ENCODE measurements at places on chromosomes 11 and 22. TPM values are rescaled to one million over a fixed set of nuclear protein-coding genes. Genes with fewer than 3 reads are reported as not detected.

GRCh38 chr11:73804712-73805111 lies 17.0 kb downstream of the MRPL48 start:
- DNase-seq, result no peak

The ISX gene
- total RNA-seq, result 35.3 TPM

The SLC22A9 gene
- not detected for total RNA-seq

DNA sequence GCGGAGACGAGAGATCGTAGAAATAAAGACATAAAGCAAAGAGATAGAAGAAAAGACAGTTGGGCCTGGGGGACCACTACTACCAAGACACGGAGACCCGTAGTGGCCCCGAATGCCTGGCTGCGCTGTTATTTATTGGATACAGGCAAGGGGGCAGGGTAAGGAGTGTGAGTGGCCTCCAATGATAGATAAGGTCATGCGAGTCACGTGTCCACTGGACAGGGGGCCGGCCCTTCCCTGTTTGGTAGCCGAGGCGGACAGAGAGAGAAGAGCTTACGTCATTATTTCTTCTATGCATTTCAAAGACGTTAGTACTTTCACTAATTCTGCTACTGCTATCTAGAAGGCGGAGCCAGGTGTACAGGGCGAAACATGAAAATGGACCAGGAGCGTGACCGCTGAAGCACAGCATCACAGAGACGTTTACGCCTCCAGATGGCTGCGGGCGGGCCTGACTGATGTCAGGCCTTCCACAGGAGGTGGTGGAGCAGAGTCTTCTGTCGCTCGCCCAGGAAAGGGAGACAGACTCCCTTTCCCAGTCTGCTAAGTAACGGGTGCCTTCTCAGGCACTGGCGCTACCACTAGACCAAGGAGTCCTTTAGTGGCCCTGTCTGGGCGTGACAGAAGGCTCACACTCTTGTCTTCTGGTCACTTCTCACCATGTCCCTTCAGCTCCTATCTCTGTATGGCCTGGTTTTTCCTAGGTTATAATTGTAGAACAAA lies 24.8 kb downstream of the PPP6R2 start:
- DNase-seq, result no peak

DNA sequence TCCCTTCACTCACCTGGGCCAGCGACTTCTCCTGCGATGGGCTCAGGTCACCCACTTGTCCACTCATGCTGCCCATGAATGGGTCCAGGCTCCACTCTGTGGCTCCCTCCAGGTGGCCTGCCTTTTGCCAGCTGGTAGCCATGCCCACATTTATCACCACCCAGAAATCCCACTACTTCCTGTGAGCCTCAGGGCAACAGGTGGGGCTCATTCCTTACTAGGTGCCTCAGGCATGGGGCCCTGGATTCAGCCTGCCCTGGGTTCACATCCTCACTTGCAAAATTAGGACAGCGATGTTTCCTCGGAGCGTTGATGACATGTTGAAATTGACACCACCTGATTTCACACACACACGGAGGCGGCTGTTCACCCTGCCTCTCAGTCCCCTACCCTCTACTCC lies at the start of gene SEC14L6:
Gene SEC14L6 (minus strand): TSS at position 126 of the 400 bp plus-strand sequence. CDS start 59 bp downstream, at position 67.
- no peak for DNase-seq

DNA sequence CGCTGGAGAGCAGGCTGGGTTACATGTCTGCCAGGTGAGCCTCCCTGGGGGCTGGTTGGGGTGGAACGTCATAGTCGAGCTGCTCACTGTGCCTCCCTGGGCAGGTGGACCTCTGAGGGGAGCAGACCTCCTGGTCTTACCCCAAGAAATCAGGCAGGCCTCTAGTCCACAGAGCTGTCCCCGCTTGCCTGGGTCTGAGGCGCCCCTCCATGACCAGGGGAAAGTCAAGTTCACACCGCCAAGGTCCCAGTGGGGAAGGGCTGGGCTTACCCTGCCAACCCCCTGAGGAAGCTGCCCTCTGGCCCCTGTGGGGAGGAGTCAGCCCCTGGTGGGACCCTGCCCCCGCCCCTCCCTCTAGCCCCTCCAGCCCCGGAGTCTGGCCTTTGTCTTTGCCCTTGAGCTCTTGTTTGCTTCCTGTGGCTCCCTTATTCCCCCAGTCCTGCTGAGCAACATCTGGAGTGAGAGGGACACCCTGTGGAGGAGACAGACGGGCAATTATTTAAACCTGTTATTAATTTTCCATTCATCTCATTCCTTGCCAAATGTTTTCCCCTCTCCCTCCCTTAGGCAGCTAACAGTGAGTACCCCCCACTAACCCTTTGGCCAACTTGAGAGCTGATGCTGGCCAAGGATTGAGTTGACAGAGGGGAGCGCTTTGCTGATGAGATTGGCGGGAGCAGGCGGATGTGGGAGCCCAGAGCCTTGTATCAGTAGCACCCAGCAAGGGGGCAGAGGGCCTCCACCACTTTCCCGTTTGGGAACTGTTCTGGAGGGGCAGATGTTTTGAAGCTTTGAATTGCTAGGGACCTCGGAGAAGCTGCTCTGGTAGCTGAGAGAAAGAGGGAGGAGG lies 83.4 kb downstream of the CEP164 start:
- DNase-seq, result no peak

GRCh38 chr11:118870396-118871343 lies 13.0 kb upstream of the CXCR5 start:
- no peak for DNase-seq

DNA sequence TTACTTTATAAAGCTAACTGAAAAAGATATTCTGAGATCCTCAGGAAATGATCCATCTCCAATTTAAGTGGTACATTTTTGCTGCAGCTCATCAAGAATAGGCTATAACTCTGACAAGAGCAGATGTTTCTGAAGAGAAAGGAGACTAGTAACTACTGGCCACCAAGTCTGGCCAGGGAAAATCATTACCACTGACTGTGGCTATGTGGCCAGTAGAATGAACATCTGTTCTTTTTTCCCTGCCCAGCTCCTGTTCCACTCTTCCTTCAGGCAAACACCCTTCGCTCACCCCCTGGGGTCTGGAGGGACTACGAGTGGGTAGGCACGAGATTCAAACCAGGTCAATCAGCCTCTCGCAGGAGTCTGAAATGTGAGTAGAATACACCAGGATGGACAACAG lies 23.9 kb downstream of the TMEM123 start:
- no peak for DNase-seq

All from mucosa of descending colon (tissue), 3 donors.